ENCODE measurements at places on chromosomes 5 and 9.
A peak's percentile ranks its signal among the peaks of the same experiment; 100 is the strongest.

DNA sequence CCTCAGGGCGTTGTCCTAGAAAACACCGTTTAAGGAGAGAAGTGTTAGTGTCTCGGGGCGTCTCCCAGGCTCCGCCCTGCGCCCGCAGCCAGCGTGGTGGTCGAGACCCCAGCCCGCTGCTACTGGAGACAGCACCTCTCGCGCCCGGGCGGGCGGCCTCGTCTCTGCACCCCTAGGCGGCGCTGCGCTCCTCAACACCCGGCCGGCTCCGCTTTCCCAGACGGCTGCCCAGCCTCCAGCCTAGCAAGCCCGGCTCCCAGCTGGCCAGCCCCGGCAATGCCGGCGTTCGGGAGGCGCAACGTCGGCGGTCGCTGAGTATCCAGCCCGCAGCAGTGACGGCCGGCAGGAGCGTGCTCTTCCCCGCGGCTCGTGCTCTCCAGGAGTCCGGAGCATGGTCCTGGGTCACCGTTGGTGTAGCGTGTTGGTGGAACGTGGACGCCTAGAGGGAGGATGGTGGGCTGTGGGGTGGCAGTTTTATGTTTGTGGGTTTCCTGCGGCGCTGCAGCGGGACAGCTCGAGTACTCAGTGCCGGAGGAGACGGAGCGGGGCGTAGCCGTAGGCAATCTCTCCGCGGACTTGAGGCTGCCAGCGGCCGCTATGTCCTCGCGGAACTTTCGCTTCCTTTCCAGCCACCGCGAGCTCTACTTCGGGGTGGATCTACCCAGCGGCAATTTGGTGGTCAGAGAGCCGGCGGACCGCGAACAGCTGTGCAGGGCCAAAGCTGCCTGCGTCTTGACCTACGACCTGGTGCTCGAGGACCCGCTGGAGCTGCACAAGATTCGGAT lies 536 bp downstream of the PCDHAC1 start:
- peak; percentile 7 for DNase-seq

DNA sequence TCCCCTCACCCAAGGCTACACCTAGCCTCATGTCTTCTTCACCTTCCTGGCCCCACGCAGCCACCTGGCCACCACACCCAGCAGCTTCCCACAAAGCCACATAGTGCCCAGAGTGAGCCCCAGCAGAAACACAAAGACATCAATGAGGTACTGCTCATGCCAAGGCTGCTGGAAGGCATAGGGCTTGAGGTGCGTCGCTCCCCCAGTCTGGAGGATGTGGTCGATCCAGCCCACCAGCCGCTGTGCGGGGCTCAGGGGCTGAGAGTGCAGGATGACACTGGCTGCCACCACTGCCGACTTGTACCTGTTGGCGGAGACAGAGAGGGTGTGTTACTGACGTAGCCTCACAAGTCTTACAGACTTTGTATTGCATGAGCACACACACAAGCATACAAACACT lies 15.8 kb upstream of the CAPSL start:
- DNase-seq: no peak

GRCh38 chr5:173020154-173020581 lies 36.0 kb upstream of the CREBRF start:
- no peak for DNase-seq

- DNase-seq: no peak
Measured at GRCh38 chr5:103840600-103840999, 278.0 kb upstream of the NUDT12 start.

DNA sequence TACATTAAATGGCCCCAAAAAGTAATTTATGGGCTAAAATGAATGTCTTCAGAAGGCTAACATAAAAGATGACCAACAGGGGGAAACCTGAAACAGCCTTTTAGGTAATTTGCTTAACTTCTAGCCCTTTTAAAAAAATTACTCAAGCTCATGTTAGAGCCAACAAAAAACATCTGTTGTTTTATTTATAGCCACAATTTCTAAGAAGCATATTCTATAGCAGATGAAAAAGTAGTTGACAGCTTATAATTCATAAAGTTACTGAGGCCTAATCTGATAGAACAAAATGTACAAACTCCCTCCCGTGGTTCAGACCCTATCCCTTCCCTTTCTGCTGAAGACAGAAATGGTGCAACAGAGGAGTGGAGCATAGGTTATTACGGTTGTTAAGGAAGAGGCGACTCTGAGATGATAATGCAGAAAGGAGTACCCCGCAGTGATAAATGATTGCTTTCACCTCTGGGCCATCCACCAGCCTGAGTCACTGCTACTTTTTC lies 46.1 kb downstream of the PIK3R1 start:
- no peak for DNase-seq

DNA sequence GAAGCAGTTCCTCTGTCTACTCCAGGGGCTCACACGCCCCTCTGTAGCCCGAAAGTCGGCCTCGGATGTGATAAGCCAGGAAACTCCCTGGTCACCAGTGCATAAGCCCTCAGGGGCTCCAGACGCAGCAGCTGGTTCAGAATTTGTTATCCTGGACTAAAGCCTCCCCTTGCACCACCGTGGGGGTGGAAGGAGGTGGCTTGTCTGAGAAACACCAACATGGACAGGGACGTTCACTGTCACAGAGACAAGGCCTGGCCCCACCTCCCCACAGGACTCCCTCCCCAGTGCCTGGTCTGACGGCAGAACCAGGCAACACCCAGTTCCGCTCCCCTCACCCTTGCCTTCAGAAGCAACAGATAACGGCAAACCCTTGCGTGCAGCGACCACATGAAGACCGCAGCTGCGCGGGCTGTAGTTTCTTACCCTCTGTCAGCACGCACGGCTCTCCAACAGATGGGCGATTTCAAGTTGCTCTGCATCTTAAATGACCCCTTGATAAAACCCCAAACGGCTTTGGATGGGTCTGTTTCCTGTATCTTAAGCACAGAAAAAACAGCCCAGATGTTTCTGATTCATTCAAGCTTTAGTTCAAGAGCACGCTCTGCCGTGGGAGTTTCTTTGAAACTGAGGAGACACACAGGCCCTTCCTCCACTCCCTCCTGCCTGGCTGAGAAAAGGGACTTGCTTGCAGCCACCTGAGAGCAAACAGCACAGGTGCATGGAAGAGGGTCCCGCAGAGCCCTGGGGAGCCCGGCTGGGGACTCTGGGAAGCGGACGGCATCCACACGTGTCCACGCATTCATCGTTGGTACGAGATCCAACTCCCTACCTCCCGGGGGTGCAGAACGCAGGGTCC lies 44.7 kb upstream of the NKD2 start:
- peak; percentile 47 for DNase-seq

- no peak for DNase-seq
Measured at GRCh38 chr9:107760469-107761242, 271.1 kb upstream of the KLF4 start.

GRCh38 chr9:133919253-133920115 lies 72.6 kb downstream of the VAV2 start:
- no peak for DNase-seq

- DNase-seq: no peak
Measured at GRCh38 chr9:81028504-81028903, 660.8 kb downstream of the TLE1 start.

DNA sequence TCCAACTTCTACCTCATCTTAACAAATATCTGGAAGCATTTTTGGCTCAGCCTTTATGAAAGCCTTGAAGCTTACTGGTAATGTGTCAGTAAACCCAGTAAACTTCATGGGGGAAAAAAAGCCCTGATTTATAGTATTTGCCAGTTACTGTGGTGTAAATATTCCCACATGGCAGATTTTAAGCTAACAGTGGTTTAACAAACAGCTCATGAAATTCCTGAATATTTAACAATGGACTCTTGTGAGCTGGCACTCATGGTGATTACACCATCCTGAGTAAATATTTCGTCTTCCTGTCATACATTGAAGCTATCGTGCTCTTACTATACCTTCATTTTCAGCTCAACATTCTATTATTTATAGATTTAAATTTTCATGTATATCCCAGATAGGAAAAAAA lies 57.0 kb upstream of the ACOT12 start:
- DNase-seq: no peak

- no peak for DNase-seq
Measured at GRCh38 chr5:138956801-138957200, 81.7 kb upstream of the LRRTM2 start.

DNA sequence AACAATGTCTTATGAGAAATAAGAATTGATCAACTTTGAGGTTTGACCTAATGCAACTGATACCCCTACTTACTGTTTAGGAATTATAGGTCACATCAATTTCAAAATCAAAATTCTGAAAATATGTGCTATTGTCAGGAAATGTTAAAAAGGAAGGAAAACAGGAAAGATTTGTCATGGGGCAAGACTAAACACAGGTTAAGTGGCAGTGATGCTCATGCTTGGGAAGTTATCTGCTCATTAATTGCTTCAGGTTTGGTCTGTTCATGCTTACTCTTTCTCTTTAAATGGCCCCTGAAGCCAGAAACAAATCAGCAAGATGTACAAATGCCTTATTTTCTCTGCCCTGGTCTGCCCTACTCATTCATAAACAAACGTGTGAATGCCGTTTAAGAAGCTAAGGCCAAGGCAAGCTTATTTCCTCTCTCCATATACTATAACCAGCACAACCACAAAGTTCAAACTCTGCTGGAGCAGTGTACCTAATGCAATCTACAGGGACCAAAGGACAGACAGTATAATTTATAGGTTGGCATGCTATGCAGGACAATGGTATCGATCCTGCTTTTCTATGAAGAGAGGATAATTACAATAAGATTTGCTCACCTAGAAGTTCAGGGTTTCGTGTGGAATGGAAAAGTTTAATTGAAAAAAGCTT lies 177.2 kb downstream of the GNAQ start:
- DNase-seq: no peak

DNA sequence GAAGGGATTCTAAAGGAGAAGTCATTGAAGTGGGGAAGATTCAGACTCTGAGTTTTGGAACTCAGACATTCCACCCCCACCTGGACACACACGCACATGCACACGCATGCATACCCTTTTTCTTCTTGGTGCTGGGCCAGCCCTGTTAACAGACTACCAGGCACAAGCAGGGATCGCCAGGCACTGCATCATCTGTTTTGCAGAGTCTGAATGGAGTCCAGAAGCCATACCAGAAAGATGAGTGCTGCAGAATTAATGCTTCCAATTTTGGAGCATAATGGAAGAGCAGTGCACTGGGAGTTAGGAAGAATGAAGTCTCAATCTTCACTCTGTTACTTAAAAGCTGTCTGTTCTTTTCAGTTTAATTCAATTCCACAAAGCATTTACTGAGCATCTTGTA lies 95.5 kb downstream of the PDE8B start:
- no peak for DNase-seq

DNA sequence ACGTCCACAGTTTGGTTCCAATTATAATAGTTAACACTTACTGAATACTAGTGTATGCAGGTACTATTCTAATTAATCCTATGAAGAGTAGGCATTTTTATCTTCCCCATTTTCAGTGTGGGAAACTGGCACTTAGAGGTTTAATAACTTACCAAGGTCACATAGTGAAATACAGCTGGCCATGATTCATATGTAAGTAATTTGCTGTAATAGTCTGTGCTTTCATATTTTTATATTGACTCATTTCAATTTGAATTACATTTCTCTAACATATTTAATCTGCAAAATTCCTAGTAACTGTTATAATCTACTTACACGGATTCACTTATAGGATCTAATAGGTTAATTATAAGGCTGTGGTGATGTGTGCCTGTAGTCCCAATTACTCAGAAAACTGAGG lies 19.4 kb downstream of the CCNH start:
- no peak for DNase-seq

DNA sequence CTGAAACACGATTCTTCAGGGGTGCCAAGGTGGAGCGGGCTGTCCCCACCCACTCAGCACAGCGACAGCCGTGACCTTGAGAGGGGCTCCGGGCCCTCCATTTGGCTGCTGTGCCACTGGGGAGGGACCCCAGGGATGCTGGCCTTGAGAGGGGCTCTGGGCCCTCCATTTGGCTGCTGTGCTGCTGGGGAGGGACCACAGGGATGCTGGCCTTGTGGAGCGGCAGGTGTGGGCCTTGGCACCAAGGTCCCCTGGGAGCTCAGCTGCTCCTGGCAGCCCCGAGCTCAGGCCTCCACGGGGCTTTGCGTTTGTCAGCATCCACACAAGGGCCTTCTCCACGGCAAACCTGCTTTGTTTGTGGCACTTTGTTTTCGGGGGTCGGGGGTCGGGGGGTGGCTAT lies 137.6 kb upstream of the LPCAT1 start:
- DNase-seq: no peak

DNA sequence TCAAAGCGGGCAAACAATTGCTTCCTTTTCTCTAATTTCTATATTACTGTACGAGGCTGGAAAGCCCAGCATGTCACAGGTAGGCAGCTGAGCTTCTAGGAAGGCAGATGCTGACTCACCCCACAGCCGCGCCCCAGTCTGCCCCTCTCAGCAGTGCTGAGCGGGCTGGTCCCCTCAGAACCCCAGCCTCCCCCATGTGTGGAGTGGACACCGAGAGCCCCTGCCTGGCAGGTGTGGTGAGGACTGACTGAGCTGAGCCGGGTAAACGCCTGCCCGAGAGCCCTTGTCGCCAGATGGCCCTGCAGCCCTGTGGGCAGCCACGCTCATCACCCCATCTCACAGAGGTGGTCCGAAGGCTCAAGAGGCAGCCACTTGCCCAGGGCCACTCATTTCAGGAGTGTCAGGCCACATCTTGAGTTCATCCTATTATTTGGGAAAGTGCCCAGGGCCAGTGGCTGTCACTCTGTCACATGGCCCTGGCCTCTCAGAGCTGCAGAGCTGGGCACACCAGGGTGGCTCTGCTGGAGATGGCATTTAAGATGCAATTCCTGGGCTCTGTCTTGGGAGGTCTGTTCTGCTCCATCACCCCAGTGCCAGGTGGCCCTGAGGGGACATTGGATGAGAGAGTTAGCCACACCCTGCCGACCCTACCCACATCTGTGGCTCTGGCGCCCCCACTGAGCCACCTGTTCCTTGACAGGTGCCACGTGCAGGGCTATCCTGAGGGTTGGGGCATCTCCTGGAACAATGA lies 12.4 kb downstream of the CARD19 start:
- DNase-seq: peak; percentile 39

GRCh38 chr5:89686081-89686765 lies 723.3 kb downstream of the CETN3 start:
- no peak for DNase-seq

Data from CD4-positive, alpha-beta T cell treated with Interleukin-17A for 4 hours (primary cell).